ENCODE measurements at places on chromosomes 16 and 17.

DNA sequence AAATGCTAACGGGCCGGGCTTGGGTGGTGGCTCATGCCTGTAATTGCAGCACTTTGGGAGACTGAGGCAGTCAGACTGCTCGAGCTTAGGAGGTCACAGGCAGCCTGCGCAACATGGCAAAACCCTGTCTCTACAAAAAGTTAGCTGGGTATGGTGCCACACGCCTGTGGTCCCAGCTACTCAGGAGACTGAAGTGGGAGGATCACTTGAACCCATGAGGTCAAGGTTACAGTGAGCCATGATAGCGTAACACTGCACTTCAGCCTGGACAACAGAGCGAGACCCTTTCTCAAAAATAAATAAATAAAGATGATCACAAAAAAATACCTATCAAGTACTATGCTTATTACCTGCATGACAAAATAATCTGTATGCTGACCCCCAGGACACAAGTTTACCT lies 46.3 kb upstream of the INTS2 start:
- no peak for DNase-seq

GRCh38 chr16:17511340-17511739 lies 40.6 kb upstream of the XYLT1 start:
- DNase-seq, result no peak

GRCh38 chr16:79213214-79213613 lies 387.3 kb downstream of the MAF start:
- no peak for DNase-seq

DNA sequence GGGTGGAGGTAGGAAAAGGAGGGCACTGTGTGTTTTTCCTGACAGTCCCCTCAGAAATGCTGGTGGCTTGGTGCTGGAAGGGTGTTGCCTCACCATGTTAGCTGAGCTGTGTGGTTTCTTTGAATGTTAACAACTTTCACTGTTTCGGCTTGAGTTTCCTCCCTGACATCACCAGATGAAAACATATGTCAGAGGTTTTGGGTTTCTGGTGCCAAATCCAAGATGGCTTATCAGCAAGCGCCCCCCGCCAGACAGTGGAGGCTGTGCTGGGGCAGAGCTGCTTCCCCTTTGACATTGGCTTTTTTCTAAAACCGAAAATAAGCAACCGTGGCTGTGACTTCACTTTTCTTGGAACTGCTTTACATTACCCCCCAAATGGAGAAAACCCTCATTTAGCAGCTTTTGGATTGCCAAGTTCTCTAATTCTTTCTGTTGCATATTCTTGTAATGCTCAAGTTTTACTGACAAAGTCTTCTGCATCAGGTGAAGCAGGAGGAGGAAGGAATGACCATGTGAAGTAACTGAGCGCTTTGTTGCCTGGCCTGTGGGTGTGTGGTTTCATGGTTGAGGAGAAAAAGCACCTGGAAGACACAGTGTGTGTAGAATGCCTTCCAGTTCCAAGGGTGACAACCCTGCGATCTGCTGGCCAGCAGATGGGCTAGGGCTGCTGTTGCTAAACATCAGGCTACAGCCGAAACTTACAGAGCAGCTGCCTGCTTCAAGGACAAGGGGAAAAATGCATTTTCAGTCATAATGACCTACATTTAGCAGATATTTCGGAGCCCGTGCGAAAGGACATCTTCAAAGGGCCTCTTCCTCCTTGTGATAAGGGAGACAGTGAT lies 9.7 kb downstream of the RMI2 start:
- no peak for DNase-seq

DNA sequence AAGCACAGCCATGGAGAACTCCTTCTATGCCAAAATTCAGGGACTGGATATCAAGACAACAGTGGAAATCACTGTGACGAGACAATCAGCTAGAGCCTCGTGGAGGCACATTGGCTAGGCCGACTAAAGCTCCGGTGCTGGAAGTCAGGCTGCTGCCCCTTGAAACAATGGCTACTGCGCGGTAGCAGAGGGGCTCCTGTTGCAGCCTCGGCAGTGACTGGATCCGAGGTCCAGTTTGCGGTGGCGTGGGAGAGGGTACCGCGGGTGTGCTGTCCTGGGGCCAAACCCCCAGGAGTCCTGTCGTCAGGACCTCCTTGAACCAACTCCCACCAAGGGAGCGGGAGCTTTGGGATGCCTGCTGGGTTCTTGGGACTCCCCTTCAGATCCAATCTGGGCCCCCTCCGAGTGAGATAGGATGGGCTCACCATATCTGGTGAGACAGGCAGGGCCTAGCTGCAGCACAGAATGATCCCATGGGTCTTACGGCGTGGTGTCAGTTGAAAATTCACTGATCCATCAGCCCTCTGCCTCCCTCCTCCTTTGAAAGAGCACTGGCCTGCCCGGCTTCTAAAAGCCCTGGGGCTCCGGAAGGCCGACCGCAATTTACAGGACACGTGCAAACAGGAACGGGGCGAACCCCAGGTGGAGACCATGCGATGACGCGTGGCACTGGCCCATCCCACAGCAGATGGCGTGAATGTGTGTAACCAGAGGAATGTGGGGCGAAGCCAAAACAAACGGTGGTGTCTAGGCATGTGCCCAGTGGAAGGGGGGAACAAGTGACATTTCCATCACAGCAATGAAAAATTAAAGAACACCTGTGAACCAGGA lies 15.8 kb upstream of the KCNJ18 start:
- DNase-seq, result no peak

- DNase-seq, result no peak
Observed at GRCh38 chr17:39752241-39752881, 14.6 kb downstream of the GRB7 start.

DNA sequence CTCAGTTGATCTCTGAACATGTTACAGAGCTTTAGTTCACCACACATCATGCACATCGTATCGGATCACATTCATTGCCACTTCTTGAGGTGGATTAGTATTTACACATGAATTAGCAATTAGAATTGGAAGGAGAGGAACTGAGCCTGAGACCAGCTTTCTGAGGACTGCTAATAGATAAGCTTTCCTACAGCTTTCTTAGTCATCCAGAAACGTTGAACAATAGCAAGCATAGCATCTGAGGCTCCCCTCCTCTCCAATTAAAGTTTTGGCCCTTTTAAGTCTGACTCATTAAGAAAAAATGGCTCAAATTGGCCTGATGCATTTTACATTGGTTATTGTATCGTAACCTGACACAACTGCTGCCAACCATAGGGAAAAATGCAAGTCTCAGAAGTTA lies 1130.4 kb downstream of the CDH8 start:
- DNase-seq, result no peak

- DNase-seq, result peak; percentile 42
Observed at GRCh38 chr17:64661976-64662773, at the start of gene SMURF2. Gene SMURF2, minus strand, starts transcription at chr17:64662307. Its CDS starts 427 bp downstream, at chr17:64661880.

- DNase-seq, result no peak
Observed at GRCh38 chr16:9465161-9465560, 373.7 kb downstream of the HAPSTR1 start.

GRCh38 chr16:88530858-88531203 lies 39.4 kb upstream of the ZC3H18 start:
- no peak for DNase-seq

DNA sequence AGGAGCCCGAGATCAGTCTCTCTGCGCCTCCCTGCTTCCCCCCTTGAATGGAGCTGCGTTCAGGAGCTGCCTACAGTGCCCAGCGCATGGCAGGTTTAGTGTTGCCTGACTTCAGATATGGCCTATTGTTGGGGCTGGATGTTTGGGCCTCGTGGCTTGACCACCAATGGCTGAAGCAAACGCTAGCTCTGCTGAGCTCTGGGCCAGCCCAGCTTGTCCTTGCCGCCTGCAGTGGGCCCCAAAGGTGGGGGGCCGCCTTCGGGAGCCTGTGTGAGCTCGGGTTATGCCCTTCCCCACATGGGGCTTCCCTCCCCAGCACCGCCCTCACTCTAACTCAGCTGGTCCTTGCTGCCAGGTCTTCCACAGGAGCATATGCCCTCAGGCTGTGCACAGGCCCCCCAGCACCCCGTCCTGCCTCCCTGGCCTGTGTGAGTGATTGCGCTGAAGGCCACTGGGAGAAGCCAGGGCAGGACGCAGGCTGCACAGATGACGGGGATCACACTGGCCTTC lies 2.0 kb upstream of the METTL26 start:
- no peak for DNase-seq

- DNase-seq, result no peak
Observed at GRCh38 chr17:78144147-78144719, 2.0 kb upstream of the C17orf99 start.

- DNase-seq, result no peak
Observed at GRCh38 chr16:9404811-9405210, 313.4 kb downstream of the HAPSTR1 start.

GRCh38 chr17:45081047-45081703 lies 20.1 kb downstream of the NMT1 start:
- DNase-seq, result no peak

GRCh38 chr17:62062302-62062701 lies 2.8 kb downstream of the MED13 start:
- DNase-seq, result no peak

- no peak for DNase-seq
Observed at GRCh38 chr17:11273596-11273995, 32.6 kb downstream of the SHISA6 start.

- DNase-seq, result peak; percentile 32
Observed at GRCh38 chr17:81254955-81255717, 16.0 kb downstream of the NDUFAF8 start.

Data from NCI-H187 (cell line).